ENCODE measurements at places on chromosomes 1 and 21.

DNA sequence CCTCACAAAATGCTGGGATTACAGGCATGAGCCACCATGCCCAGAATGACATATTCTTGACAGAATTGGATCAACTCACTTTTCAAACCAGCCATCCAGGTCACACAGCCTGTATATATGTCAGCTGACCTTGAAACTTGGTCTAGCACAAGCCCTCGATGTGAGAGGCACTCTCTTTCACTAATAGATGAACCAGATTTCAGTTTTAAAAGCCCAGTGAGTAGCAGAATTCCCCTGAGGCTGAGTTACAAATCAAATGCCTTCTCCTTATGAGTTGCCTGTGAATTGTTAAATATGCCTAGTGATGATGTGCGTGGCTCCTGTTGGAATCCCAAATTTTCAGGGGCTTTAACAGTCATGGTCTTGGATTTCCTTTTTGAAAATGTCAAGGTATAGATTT, 88.7 kb downstream of the CD247 start:
- DNase-seq, result no peak

- DNase-seq, result no peak
Observed at GRCh38 chr1:221078260-221078965, 199.2 kb downstream of the HLX start.

- no peak for DNase-seq
Observed at GRCh38 chr1:221711063-221711577, 30.8 kb downstream of the DUSP10 start.

GRCh38 chr1:183025782-183026774, 2.9 kb downstream of the LAMC1 start:
- DNase-seq, result no peak

DNA sequence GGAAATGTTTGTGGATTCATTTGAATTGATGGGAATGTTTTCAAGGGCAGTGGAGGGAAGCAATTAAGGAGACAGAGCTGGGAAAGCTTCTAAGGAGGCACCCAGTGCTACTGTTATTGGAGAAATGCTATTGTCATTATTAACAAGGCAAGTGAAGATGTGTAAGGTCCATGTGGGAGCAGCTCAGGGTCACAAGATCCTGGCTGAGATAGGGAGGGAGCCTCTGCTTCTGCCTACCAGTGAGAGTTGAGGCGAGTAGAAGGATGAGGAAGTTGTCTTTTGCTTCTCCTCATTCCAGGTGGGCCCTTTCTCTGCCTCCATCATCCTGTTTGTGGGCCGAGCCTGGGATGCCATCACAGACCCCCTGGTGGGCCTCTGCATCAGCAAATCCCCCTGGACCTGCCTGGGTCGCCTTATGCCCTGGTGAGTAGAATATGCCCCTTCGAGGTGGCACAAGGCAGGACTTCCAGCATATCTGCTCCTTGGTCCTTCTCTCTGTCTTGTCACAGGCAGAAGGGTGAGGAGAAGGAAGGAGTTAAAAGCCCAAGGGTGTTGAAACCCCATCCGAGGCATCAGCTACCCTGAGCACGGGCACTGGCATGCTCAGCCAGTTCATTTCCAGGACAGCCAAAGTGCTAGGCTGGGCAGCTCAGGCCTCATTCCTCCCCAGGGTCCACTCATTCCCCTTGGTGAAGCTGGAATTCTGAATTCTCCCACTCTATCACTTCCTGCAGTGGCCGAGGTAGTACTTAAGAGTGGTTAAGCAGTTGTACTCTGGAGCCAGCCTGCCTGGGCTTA, 3.7 kb downstream of the MFSD2A start:
- DNase-seq, result no peak

DNA sequence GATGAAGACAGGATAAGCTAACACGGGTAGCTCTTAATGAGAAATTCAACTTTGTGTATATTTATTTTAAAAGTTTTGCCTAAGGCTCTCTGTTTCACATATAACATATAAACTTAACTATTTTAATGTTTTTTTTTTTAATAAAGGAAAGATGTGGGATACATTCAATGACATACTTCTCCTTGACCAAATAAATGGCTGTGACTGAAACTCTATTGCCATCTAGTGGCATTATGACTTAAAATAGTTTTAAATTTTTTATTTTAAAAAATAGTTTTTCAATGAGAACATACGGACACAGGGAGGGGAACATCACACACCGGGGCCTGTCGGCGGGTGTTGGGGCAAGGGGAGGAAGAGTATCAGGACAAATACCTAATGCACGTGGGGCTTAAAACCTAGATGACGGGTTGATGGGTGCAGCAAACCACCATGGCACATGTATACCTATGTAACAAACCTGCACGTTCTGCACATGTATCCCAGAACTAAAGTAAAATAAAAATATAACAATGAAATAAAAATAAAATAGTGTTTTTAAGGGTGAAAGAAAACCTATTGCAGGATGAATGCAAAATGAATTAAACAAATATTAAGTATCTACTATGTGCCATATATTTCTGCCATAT, 83.4 kb downstream of the LYST start:
- no peak for DNase-seq

- DNase-seq, result no peak
Observed at GRCh38 chr1:55443175-55443915, 228.2 kb upstream of the USP24 start.

GRCh38 chr1:24961334-24961733, 31.3 kb upstream of the RUNX3 start:
- no peak for DNase-seq

- no peak for DNase-seq
Observed at GRCh38 chr1:201880928-201881571, 7.6 kb upstream of the SHISA4 start.
